ENCODE measurements at places on chromosomes 3 and 15. TPM values are rescaled to one million over a fixed set of nuclear protein-coding genes. Genes with fewer than 3 reads are reported as not detected.

DNA sequence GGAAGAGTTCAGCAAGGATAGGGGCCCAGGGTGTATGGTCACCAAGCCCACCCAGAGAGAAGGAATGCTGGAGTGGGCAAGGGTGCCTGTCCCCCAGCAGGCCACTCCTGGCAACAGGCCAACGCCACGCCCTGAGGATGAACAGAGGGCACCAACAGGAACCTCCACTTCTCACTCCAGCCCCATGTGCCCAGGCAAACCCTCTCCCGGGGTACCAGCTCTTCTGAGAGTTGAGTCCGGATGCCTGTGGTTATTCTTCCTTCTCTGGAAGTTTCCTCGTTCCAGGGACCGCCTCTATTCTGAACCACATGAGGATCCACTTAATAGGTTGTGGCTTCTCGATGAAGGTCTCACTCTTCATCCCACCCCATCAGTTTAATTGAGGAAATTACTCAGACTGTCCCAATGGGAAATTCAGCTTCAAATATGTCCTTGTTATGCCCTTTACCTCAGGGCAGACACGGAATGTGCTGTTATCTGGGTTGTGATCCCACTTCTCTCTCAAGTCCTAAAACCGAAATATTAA lies 114.3 kb downstream of the LIPC start:
- DNase-seq, result no peak

The CCDC66 gene
- 14.6 TPM for total RNA-seq

The GOLGA8G gene
- not detected for total RNA-seq

- DNase-seq, result no peak
Observed at GRCh38 chr15:61764141-61764540, 296.1 kb downstream of the VPS13C start.

DNA sequence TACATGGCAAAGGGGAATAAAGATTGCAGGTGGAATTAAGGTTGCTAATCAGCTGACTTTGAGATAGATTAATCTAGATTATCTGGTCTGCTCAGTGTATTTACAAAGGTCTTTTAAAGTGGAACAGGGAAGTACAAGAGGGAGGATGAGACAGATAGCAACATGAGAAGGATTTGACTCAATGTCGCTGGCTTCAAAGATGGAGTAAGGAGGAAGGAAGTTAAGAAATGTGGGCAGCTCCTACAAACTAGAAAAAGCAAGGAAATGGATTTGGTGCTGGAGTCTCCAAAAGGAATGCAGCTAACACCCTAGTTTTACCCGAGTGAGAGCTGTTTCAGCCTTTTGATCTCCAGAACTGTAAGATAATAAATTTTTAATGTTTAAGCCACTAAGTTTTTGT lies 180.7 kb upstream of the TTC14 start:
- no peak for DNase-seq

GRCh38 chr3:94172695-94173310 lies 109.9 kb downstream of the NSUN3 start:
- DNase-seq, result no peak

The SH3GL3 gene
- total RNA-seq, result 0.87 TPM

- DNase-seq, result no peak
Observed at GRCh38 chr3:160098926-160099626, 110.4 kb downstream of the IL12A start.

DNA sequence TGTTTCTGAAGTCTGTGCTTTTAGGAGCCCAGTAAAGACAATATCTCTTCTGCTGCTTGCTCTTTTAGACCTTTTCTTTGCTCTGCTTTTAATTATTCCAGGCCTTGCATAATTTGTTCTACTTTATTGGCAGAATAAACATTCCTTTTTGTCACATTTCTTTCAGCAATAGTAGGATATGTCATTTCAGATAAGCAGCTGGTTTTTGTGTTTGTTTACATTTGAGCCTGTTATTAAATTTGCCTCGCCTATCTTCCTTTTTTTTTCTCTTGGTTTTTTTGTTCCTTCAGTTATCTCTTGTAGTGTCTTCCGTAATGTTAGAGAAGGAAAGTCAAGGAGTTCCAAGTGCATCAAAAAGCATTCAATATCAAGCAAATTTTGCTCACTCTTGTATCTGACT lies 16.4 kb downstream of the ZNF654 start:
- no peak for DNase-seq

DNA sequence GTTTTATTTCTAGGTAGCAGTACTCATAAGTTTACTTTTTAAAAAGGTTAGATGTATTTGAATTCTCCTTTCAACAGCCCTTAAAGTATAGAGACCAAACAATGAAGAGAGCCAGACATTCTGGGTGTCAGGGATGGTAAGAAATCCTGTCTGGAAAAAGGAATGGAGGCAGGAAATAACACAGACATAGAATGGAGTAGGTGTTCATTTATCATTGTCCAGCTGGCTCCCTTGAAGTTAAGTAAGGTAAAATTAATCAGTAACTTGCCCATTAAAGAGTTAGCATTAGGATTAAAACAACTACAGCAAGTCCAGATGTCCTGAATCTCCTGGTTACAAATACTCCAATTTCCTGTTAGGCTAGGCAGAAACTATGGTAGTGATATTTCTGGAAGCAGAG lies 13.5 kb upstream of the SUCNR1 start:
- no peak for DNase-seq
